ENCODE measurements at places on chromosomes 11 and 22.

GRCh38 chr11:36631774-36632173 lies 33.7 kb upstream of the RAG2 start:
- DNase-seq = no peak

GRCh38 chr22:40203572-40203971 lies 25.8 kb downstream of the TNRC6B start:
- no peak for DNase-seq

- no peak for DNase-seq
These were observed 352.5 kb upstream of the CCDC179 start for GRCh38 chr11:23212807-23213206.

- DNase-seq = no peak
These were observed 112.6 kb downstream of the ST3GAL4 start for GRCh38 chr11:126468102-126468521.

- DNase-seq = no peak
These were observed 43.8 kb downstream of the NAT10 start for GRCh38 chr11:34149274-34149673.

GRCh38 chr11:73152861-73153483 lies 10.9 kb upstream of the FCHSD2 start:
- DNase-seq = peak; percentile 20

DNA sequence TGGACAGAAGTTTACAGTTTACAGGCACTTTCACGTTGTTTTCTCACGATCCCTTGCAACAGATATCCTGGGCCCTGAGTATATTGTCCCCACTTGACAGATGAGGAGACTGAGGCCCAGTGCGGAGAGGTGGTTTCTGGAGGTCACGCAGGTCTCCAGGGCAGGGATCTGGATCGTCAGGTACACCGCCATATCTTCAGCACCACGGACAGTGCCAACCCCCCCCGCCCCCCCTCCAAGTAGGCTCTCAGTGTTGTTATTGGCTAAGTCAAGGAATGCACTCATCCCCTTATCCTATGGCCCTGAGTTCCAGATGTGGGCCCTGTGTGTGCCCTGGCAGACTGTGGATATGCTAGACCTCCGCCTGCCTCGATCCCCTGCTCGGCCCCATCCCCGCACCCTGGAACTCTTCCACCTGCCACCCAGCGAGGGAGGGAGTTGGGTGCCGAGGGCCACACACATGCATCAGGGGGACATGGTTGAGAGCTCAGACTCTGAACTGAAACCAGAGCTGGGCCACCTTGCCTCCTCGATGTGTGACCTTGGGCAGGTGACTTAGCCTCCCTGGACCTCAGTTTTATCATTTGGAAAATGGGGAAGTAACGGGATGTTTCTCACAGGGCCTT lies 37.5 kb downstream of the MPPED1 start:
- DNase-seq = no peak

DNA sequence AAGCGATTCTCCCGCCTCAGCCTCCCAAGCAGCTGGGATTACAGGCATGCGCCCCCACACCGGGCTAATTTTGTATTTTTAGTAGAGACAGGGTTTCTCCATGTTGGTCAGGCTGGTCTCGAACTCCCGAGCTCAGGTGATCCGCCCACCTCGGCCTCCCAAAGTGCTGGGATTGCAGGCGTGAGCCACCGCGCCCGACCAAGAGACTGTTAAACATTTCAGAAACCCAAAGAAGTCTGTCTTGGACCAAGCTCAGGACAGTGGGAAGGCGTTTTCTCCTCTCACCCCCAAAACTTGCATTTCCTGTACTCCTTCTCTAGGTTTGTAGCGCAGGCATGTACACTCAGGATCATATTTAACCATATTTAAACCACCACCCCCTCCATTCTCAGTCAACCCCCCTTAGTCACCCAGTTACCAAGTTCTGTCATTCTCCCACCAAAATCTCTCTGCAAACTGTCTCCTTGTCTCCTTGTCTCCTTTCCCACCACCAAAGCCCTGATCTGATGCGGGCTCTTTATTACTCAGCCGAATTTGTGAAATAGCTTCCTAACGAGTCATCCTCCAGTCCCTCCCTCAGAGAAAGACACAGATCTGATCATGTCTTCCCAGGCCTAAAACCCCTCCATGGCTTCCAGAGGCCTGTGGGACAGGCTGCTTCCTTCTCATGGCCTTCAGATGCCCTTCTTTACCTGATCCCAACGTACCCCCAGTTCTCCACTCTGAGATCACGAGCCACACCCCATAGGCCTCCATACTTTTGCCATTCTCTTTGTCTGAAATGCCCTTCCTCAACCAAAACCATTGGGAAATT lies 29.0 kb upstream of the CREB3L1 start:
- no peak for DNase-seq

DNA sequence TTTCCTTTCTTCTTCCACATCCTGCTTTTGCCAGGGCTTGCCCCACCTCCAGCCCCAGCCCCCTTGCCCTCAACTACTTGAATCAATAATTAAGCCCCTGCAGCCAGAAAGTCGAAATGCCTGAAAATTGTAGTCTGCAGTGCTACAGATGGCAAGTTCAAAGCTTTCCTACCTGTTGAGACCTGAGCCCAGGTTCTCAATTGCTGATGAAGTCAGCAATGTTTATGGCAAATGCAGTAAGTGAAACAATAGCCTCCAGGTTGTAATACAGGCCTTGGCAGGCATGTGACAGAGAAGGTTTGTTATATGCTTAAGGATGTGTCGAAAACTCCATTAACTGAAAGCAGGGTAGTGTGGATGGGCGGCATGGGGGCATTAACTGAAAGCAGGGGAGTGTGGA lies 181.1 kb upstream of the SESN3 start:
- DNase-seq = no peak

DNA sequence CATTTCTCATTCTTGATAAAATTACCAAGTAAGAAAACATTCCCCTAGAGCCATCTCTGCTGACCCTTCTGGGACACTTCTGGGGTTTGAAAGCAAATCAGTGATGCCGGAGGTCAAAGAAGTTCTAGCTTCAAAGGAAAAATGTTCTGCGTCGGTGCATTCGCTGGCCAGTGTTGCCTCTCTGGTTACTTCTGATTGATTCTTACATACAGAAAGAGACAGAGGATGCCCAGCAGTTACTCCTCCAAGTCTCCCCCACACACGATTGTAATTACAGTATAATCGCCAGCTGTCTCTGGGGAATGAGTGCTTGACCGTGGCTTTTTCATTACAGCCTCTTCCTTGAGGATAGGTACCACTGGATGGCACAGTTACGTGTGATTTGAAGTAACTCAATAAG lies 150.9 kb downstream of the SNX19 start:
- no peak for DNase-seq

All from activated T-cell treated with anti-CD3 and anti-CD28 coated beads for 1 hour (primary cell).